ENCODE measurements at places on chromosomes 3 and 15. TPM values are rescaled to one million over a fixed set of nuclear protein-coding genes. Genes with fewer than 3 reads are reported as not detected.

- peak; percentile 50 for DNase-seq
Measured at GRCh38 chr3:118501152-118501551, 533.5 kb downstream of the IGSF11 start.

GRCh38 chr3:140363801-140364200 is 314.1 kb upstream of the TRIM42 start:
- DNase-seq: no peak

Gene MRAS
- 209 TPM for total RNA-seq

Gene TTLL13
- total RNA-seq: 0.82 TPM

DNA sequence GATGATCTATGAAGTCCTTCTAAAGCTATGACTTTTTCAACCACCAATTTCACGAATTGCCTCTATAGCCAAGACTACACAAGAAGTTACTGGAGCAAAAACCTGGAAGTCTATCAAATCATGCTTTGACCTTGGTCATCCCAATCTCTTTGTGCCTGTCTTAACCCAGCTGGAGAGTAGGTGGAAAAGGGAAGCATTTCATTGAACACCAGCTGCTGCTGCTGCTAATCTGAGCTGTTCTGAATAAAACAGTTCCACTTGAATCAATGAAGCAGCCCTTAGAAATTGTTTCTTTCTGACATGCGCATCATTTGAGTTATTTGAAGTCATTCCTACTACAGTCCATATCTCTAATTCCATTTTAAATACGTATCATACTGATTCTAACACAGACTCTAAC is 7.3 kb upstream of the UBE3A start:
- DNase-seq: no peak

Gene FSIP1
- total RNA-seq: 12.4 TPM

DNA sequence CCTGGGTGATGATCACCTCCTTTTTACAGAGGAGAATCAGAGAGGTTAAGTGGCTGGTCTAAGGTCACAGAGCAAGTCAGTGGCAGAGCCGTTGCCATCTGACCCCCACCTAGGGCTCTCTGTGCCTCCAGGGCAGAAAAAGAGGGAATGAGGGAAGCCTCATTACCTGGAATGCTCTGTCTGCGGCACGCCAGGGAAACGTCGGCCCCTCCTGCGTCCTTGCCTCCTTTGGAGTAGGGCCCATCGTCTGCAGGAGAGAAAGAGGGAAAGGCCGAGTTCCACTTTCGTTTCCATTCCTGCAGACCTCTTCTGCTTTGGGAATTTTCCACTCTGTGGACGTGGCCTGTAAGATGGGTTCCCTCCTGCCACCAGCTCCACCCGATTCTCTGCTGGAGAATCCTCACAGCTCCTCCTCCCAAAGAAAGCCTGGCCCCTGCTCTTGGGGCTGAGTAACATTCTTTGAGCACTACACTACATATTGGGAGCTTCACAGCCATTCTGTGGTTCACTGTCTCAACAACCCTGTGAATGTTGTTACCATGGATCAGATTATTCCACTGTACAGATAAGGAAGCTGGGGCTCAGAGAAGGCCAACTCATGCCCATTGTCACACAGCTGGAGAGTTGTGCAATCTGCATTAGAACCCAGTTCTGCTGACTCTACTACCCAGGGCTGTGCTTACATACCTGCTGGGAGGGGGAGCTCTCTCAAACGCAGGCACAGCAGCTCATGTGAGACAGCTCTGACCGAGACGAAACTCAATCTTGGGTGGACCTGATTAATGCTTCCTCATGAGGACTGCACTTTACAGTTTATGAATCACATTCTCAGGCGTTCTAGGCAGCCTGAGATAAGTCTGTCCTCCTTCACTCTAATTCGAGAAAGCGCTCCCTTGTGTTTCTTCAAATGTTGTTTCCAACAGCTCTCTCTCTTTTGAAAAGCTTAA is 14.2 kb downstream of the GRIP2 start:
- no peak for DNase-seq

Gene SAXO2
- 5.2 TPM for total RNA-seq

- DNase-seq: no peak
Measured at GRCh38 chr15:71627604-71628003, 182.8 kb upstream of the NR2E3 start.

DNA sequence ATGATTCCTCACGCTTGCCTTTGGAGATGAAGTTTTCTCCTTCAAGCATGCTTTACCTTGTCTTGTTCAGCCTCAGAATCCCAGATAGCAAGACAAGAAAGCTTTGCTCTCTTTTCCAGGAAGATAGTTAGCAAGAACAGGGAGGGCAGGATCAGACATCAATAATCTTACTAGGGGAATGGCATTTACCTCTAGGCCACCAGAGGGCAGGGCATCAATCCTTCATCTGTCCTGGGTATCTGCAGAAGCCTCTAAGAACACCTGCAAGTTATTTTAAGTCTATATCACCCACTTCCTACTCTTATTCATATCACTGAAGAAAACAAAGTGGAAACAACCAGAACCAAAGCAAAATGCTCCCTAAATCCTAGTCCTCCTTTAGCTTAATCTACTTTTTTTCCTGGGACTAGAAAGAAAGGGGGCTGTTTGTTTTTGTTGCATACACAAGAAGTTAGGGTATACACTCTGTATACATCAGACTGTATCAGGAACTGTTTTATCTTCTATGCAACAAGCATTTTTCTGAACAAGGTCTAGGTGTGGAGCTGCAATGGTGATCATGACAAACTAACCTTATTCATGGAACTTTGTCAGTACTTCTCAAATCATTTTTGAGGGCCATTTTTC is 862.5 kb downstream of the CADM2 start:
- DNase-seq: no peak

Gene PODXL2
- total RNA-seq: 62.8 TPM

GRCh38 chr3:170689296-170689829 is 103.5 kb upstream of the SLC7A14 start:
- DNase-seq: no peak

Gene MUC20
- total RNA-seq: 19.8 TPM

Gene NLGN1
- 54.1 TPM for total RNA-seq

DNA sequence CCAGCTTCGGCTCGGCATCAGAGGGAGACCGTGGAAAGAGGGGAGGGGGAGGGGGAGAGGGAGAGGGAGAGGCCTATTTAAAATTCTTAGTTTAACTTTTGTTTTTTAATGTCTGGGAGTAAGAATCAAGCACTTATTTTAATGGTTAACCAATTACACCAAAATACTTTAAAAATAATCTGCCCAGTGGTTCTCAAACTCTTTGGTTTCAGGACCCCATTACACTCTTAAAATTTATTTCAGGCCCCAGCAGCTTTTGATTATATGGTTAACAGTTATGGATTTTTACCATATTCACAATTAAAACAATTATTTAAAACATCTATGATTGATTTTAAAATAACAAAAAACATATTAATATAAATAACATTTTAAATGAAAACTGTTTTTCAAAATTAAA is 44.5 kb downstream of the NKIRAS1 start:
- no peak for DNase-seq

- no peak for DNase-seq
Measured at GRCh38 chr3:172530566-172530965, 7.3 kb upstream of the TNFSF10 start.

- DNase-seq: no peak
Measured at GRCh38 chr15:72940229-72940622, 112.0 kb upstream of the NEO1 start.

GRCh38 chr15:44813231-44813630 is 76.9 kb downstream of the TRIM69 start:
- DNase-seq: no peak
